RCC 7860 (cell line): ENCODE measurements at places on chromosomes 3 and 15.

- DNase-seq: peak; percentile 58
These were observed 348.6 kb downstream of the PLCL2 start for GRCh38 chr3:17233398-17233800.

GRCh38 chr15:29736744-29737020 is 85.6 kb downstream of the TJP1 start:
- peak; percentile 91 for DNase-seq

DNA sequence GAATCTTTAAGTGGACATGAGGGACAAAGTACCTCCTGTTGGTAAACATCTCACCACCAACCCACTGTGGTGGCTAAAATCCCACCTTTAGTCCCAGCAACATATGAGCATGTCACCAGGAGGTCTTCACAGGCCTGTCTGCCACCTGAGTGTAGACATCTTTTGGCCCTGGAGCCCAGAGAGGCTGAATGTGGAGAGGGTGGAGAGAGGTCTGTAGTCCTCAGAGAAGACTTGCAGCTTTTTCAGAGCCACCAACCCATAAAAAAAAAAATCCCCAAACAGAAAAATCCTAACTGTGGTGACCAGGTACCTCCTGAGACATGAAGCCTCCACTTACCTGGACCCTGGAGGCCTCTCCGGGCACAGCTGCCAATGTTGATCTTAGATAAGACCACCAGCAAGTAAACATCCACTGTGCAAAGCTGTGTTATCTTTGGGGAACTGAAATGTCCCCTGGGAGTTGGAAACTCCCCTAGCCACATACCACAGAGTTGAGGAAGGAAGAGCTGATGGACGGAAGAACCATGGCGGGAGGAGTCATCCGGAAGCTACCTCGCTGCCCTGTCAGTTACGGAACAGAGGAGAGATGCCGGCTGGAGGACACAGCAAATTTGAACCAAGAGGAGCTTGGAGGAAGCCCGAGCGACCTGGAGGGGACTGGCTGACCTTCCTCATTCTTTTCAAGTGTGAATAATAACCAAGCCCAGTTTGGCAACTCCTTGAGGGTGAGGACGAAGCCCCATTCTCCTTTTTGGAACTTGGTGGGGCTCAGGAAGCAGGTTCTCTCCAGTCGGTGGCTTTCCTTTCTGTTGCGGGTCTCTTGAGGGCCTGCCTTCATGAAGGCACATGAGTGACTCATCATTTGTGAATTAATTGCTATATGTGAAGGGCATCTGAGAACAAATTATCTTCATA is at the start of gene GHRL:
GHRL (minus strand) TSS at position 443 of the 915 bp plus-strand sequence. CDS start 2,767 bp downstream, outside the sequence.
- no peak for DNase-seq

- DNase-seq: no peak
These were observed 173.0 kb downstream of the LPP start for GRCh38 chr3:188326968-188327367.

DNA sequence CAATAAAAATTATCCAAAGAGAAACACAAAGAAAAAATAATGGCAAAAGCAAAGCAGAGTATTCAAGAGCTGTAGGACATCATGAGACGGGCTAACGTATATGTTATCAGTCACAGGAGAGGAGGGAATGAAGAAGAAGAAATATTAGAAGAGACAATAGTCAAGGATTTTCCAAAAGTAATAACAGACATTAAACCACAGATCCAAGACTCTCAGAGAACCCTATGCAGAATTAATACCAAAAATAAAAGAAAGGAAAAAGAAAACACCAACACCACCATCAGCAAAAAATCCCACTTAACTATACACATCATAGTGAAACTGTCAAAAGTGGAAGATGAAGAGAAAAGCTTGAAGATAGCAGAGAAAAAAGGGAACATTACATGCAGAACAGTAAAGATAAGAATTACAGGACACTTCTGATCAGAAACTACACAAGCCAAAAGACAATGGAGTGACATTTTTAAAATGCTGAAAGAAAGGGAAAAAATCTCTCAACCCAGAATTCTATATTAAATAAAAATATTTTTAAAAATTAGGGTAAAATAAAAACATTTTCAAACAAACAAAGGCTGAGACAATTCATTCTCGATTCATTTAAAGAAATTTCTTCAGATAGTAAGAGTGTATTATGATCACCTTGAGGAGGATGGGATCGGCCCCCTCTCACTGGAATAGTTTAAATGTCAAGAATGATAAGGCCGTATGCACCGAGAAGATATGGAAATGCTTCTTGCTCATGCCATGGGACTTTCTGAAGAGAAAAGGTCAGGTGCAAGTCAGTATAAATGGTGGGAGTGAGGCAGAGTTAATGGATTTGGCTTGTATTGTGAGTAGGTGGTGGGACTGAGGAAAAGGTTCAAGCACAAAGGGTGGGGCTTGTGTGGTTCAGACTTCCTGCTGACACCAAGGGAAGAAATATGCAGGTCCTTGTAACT is 28.5 kb downstream of the TM2D3 start:
- DNase-seq: no peak

DNA sequence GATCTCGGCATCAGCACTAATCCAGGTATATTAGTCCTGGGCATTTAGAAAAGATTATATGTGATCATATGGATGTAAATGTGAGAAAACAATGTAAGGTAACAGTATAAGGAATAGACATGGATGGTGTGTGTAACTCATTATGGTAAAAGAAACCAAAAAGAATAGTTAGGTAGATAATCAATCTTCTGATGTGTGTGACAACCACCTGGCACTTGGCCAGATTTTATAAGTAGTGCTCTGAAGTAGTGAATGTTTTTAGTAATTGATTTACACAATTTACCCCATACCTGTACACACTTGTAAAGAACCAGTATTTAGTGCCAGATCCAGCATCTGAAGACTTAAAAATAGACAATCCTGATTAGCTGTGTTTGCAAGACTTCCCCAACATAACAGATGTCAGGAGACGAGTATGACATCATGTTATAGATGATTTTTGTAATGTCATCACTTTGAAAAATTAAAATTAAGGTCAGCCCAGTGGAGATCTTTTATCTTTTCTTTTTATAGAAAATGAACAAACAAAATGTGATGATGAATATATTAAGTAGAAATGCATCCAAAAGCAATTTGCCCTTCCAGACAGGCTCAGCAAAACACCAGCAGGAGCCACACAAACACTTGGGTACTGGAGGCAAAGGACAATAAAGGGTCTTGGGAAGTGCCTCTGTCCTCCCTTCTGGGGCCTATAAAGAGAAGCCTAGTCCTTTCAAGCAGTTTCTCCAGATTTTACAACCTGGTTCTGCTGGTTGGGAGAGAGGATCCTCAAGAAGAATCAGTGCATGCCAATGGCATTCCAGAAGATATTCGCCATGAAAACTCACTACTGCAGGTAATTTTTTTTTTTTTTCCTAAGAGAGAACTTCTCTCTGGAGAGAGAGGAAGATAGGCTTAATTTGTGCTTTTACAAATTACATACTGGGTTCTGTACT is 140.7 kb downstream of the MECOM start:
- no peak for DNase-seq

DNA sequence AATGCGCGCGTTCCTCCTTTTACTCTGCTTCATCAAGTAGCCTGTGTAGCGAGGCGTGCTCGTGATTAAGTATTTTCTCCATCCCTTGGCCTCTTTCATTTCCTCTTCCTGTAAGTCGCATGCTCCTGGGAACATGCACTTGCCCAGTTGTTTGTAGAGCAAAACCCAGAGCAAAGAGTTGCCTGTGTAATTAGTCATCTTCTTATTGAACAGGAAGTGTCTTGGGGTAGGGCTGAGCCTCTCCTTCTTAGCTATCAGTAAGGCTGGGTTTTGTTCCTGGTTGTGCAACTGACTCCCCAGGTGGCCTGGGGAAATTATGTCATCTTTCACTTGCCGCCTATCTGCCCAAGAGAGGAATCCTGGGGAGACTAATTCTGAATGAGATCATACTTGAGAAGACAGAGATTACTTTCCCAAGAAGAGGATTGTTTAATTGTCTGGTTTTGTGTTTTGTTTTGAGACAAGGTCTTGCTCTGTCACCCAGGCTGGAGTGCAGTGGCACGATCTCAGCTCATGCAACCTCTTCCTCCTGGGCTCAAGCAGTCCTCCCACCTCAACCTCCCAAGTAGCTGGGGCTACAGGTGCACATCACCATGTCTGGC is 14.9 kb downstream of the LIPH start:
- peak; percentile 97 for DNase-seq

DNA sequence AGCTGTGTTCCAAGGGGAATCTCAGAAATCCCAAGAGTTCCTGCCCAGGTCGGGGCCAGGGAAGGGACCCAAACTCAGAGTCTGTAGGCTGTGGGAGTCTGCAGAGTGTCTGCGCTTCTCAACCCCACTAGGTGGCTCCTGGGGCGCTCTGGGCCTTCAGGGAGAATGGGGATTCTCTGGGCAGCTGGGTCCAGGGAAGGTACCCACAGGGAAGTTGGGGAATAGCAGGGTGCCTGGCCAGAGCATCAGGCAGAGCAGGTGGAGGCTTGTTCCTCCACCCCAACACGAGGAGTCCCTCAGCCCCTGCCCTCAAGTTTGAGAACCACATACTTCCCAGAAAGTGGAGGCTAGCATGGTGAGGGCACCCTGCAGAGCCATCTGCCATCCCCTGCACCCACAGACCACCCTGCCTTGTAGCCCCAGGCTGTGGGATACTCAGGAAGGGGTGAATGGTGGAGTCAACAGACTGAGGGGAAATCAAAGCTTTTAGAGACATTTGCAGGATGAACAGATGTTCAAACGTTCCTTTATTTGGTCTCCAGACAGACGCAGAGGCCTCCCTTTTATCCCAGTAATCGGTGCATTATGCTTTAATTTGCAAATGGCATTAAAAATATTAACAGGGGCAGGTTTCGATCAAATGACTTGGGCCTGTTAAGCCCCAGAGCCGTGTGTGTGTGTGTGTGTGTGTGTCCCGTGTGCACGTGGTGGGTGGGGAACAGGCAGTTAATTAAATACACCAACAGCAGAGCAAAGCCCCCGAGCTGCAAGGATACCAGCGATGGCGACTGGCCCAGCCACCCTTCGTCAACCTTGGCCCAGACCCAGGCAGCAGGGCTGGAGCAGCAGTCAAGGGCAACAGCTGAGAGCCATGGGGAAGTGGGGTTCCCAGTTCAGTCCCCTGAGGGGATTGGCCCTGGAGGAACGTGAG is 57.7 kb downstream of the DNAJB8 start:
- no peak for DNase-seq

- DNase-seq: peak; percentile 19
These were observed at the start of gene TYRO3 for GRCh38 chr15:41558400-41559238. Gene TYRO3, plus strand, starts transcription at chr15:41559212. Its CDS starts 46 bp downstream, at chr15:41559258.

DNA sequence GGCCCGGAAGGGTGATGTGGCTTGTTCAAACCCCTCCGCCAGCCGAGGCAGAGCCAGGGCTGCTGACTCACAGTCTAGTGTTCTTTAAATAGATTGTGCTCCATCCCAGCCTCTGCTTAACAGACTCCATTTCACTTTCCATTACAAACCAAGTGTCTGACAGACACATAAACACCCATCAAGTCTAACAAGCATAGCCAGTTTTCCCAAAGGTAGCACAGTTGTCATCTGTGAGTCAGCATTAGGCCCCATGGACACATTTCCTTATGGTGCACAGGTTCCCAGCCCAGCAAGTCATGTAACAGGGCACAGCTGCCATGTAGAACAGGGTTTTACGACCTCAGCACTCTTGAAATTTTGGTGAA is 109.9 kb upstream of the RAP2B start:
- peak; percentile 97 for DNase-seq

DNA sequence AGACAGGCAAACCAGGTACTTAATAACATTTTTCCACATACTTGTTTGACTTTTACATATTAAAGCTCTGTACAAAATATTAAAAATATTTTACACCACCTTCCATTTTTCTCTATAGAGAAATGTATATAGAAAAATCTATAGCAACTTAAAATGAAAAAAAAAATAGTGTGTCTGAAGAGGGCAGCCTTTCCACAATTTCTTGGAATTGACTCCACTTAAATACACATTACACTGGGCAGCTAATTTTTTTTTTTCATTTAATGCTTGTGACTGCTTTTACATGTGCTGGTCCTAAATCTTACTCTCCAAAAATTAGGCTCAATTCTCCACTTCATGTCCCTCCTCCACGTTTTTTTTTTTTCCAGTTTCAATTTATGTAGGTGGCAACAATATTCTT is 427.0 kb upstream of the RBMS3 start:
- peak; percentile 9 for DNase-seq

- DNase-seq: peak; percentile 57
These were observed 210.3 kb upstream of the CGNL1 start for GRCh38 chr15:57165992-57166391.

DNA sequence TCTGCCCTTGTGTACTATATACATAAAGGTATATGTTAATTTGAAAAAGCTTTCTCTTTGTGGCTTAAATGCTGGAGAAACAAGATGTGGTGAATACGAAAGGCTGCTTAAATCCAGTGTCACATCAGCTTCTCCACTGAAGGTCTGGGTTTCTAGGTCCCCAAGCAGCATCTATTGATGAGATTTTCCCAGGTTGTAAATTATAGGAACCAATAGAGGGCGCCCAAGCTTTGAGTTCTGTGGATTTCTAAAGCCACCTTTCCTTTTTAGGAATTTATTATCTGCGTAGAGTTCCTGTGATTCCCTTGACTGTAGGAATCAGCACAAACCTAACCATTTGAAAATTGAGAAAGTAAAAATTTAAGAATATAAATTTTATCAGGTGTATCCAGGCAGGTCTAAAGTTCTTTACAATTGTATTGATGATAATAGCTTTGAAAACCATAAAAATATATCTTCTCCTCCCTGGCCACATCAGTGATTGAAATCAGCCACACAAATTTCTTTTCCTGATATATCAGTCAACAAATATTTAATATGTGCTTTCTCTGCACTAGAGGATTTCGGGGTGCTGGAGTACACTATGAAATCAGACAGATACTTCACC is 88.3 kb upstream of the ADAMTSL3 start:
- DNase-seq: peak; percentile 17

DNA sequence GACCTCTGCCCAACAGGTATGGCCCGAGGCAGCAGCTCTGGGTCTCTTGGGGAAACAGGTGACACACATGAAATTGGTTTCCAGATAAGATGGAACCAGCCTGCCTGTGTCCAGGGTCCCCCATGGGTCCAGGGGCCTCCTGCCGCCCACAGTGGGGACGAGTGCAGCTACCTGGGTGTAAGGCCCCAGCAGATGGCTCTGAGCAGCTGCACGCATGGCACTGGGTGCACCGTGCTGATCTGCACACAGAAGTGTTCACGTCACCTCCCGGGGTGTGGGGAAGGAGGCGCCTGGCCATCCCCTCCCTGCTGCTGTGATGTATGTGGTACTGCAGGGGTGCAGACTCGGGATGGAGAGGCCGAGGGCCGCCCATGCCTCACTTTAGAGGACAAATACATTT is 63.6 kb downstream of the NIPA2 start:
- no peak for DNase-seq

DNA sequence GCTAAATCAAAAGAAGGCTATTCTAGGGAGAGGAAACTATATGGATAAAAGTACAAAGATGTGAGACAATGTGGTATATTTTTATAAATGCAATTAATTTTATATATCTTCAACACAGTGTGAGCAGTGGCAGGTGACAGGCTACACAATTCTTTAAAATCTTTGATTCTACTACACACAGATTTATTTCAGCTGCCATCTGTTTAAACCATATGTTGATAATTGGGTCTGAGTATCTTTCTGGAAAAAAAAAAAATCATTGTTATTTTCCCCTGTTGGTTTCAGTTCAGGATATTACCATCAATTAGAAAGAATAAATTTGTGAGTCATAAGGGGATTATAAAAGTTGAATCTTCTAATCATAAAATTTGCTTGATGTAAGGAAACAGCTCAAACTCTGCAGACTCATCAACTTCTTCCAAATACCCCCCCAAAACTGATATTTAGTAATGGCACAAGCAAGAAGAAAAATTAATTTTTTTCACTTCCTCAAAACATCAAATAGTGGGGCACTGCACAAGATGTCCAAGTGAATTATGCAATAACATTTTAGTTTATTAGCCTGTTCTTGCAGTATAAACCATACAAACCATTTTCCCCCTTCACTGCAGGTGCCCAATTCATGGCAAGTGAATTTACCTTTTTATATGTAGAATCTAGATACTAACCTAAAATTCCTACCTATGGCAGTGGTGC is 12.0 kb downstream of the PIERCE2 start:
- no peak for DNase-seq
